NCI-H510A (cell line): ENCODE measurements at places on chromosomes 3 and 15.

- no peak for DNase-seq
Observed at GRCh38 chr15:86691091-86691663, 611.5 kb downstream of the AGBL1 start.

DNA sequence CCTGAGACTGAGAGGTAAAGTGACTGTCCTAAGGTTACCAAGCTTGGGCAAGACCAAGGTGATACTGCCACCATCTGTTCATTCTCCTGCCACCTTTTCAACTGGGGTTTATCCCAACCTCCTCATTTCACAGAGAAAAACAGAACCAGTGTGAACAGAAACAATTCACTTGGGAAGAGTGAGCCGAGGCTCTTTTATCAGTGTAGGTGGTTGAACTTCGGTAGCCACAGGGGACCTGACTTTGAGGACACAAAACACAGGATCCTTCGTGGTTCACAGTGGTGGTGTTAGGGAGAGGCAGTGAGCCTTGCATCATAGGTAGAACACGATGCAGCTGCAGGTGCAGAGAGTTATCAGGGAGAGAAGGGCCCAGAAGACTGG is 72.8 kb upstream of the ICE2 start:
- no peak for DNase-seq

GRCh38 chr3:139523718-139524117 is 15.8 kb downstream of the RBP1 start:
- no peak for DNase-seq

GRCh38 chr15:82995076-82995475 is 9.1 kb downstream of the RAMAC start:
- no peak for DNase-seq

- no peak for DNase-seq
Observed at GRCh38 chr3:169232863-169233262, 430.6 kb downstream of the MECOM start.

- DNase-seq = no peak
Observed at GRCh38 chr3:60514866-60515265, 736.4 kb downstream of the FHIT start.

DNA sequence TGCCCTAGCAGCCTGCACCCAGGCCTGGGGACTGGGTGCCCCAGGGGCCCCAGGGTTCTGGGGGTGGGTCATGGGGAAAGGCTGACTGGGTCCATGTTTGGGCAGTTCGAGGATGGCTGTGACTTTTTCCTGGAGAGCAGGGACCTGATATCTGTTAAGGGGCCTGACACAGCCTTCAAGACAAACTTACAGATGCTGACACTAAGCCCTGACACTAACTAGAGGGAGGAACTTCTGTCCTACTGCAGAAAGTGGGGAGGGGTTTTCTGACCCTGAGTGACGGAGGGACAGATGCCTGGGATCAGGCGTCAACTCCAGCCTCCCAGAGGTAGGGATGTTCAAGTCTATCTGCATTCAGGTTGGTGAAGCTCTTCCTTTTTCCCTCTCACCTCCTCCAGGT is 45.0 kb upstream of the SLC6A11 start:
- no peak for DNase-seq

DNA sequence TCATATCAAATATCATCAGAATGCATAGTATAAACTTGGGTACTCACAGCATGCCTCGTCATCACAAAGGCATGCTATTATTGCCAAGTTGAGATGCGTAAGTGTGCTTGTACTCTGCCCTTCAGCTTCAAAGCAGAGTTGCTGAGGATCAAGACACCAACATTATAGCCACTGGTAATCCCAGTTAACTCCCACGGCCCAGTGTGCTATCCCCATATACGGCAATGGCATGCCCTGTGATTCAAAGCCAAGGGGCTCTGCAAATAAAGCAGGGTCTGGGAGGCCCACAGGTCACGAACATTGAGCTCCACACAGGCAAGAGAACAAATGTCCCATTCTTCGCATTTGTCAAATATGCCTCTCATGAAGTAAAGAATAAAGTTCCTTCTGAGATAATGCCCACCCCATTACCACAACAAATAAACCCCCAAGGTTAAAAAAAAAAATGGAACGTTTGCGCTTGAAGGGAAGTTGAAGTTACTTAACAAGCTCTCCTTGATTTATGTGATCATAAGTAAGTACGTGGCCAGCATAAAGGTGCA is 298.1 kb upstream of the NECTIN3 start:
- no peak for DNase-seq

DNA sequence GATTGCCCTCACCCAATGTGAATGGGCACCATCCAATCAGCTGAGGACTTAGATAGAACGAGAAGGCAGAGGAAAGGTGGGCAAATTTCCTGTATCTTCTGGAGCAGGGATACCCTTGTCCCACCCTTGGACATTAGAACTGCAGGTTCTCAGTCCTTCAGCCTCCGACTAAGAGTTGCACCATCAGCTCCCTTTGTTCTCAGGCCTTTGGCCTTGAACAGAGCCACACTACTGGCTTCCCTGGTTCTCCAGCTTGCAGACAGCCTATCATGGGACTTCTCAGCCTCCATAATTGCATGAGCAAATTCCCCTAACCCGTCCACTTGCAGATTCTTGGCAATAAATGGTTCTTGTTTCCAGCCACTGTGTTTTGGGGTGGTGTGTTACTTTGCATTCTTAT is 102.4 kb downstream of the LSM3 start:
- DNase-seq = no peak

DNA sequence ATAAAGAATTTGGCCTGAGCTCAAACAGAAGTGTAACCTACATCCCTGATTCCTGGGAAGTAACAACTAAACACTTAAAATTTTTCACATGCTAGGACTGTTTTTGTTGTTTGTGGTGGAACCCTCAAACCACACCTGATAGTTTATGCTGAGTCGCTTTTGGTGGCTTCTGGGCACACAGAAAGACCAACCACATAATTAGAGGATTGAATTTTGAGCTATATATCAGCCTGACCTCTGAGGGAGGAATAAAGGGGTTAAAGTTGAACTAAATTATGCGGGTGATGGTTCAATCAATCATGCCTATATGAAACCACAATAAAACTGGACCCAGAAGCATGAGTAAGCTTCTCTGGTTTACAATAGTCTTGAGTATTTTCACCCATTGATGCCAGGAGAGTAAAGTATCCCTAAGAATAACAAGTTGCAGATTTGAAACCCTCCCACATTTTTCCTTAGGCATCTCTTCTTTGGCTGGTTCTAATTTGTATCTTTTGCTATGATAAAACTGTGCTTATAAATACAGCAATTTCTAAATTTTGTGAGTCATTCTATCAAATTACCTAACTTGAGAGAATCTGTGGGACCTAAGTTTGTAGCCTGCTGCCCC is 1304.5 kb upstream of the GBE1 start:
- DNase-seq = no peak

GRCh38 chr3:52694528-52695189 is 8.8 kb downstream of the GNL3 start:
- DNase-seq = no peak

DNA sequence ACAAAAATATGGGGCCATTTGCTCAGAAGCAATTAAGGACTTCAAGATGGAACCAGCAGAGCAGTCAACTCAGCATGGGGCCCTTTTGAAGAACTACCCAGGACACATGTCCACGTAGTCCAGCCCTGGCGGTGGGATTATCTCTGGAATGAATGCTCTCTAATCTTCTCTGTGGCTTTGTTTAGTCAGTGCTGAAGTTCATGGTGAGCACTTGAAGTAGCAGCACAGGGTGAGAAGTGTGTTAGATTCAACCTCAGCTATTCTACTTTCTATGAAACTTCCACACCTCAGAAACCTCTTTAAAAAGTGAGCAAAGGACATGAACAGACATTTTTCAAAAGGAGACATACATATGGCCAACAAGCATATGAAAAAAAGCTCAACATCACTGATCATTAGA is 74.4 kb downstream of the THRB start:
- DNase-seq = no peak

GRCh38 chr3:195410546-195410945 is 32.3 kb downstream of the ACAP2 start:
- DNase-seq = no peak

DNA sequence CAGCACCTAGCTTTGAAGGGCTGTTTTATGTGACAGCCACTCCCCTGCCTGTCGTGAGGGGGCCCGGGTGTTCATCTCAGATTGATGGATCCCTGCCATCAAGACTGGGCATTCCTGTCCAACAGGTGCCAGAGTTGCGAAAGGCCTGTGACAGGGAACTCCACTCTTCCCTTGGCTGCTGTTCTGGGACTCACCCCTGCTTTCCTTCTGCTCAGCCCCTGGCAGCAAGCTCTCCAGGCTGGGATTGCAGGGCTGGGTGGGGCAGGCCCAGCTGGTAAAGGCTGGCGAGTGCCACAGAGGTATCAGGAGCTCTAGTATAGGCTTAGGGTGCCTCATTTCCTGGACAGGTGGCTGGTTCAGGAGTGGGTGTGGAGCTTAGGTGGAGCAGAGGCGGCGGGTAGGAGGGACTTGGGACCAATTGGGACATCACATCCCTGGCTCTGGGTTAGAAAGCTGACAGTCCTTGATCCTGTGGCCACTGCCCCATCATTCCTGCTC is at the start of gene PLA2G4B:
Gene PLA2G4B, plus strand, starts transcription at position 448 of the 498 bp plus-strand sequence. CDS start 67 bp downstream, outside the sequence.
- DNase-seq = peak; percentile 82

GRCh38 chr3:61300006-61300380 is 48.7 kb upstream of the FHIT start:
- DNase-seq = no peak

- DNase-seq = no peak
Observed at GRCh38 chr15:81178365-81178764, 18.3 kb upstream of the IL16 start.

- no peak for DNase-seq
Observed at GRCh38 chr15:82566690-82567089, 26.4 kb upstream of the RPS17 start.

- DNase-seq = no peak
Observed at GRCh38 chr3:140570602-140571001, 107.3 kb upstream of the TRIM42 start.

DNA sequence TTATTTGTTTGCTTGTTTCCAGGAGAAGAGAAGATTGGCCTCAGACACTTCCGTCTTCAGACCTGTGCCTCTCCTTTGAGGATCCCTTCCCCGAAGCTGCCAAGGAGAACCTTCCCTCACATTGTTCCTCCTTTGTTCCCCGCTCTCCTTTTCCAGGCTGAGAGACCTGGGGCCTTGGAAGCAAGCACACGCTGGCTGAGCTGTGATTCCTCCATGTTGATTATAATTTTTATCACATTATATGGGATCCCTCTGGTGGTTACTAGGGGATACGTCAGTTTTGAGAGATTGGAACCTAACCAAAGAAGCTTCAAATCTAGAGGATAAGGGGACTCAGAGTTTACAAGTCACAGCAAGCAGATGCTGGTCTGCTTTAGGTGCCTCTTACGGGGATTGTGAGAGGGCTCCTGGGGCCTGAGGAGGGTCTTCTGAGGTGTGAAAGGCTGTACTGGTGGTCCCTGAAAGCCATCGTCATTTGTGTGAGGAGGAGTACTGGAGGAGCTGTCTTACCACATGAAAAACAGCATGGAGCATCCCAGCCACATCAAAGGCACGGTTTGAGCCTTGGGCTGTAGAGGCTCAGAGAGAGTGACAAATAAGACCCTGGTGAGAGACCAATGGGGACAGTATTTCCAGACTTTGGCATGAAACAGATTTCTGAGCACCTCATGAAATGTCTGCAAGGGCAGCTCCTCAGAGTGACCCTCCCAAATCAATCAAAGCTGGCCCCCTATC is 760.1 kb upstream of the CFAP20DC start:
- no peak for DNase-seq

- DNase-seq = no peak
Observed at GRCh38 chr3:172839679-172840078, 89.2 kb downstream of the ECT2 start.

GRCh38 chr15:90286678-90287077 is 21.2 kb downstream of the NGRN start:
- no peak for DNase-seq

DNA sequence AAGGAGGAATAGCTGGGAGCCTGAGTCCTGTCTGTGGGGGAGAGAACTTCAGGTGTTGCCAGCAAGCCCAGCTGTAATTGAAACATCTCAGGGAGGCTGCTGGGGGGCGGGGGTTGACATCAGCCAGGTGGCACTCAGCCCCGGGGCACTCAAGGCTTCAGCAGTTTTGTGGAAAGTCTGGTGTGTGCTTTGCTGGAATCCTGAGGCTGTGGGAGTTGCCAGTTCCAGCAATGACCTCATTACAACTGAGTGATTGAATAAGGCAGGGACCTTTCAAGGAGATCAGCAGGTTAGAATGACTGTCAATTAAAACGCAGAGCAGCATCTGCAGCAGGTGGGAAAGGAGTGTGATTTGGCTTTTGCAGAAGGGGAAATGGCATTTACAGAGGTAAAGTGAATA is 75.7 kb downstream of the FAM43A start:
- no peak for DNase-seq

GRCh38 chr3:72957297-72957696 is 39.3 kb upstream of the PPP4R2 start:
- no peak for DNase-seq

GRCh38 chr3:30258426-30259392 is 347.7 kb upstream of the TGFBR2 start:
- peak; percentile 70 for DNase-seq

DNA sequence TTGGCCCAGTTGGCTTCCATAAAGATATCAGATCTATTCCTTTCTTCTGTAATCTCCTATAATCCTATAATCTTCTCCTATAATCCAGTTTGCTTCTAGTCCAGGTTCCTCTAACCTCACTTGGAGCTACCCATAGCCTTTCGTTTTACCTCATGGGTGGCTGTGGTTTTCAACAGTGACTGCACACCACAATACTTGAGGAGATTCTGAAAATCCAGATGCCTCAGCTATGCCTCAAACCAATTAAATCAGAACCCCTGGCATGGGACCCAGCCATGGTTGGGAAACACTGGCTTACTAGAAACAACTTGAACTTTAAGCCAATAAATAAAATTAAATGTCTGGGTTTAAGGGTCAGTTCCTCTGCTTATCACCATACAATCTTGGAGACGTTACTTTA is 86.1 kb upstream of the NTRK3 start:
- DNase-seq = no peak

- no peak for DNase-seq
Observed at GRCh38 chr3:64728994-64729393, 41.2 kb upstream of the ADAMTS9 start.

DNA sequence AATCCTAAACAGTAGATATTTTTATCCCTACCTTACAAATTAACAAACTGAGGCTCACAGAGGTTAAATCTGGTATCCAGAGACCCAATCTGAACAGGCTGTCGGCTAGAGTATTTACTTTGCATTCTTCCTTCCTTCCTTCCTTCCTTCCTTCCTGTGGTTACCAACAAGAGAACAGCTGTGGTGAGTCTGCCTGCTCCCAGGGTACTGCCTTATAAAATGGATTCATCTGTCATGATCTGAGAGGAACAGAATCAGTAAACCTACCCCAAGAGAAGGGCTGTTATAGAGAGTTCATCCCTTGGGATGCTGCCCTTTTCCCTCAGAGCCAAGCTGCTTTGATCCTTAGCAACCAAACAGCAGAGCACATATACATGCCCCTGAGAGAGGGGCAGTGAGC is 3.6 kb downstream of the GADL1 start:
- DNase-seq = no peak

DNA sequence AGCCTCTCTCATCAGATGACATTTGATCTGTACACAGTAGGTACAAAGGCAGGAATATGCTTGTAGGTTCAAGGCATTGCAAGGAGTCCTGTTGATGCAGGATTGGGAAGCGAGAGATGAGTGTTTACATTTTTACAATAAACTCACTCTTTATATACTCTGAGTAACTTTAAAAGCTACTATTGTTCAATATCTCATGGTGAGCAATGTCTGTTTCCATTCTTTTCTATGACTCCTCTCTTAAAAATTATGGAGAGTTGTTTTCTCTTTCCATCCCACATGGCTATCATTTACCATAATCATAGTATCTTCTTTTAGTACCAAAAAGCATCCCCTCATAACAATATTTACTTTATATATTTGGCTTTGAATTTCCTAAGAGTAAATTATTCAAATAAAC is 314.0 kb upstream of the CDIN1 start:
- DNase-seq = no peak
